HAP-1 (cell line): ENCODE measurements at places on chromosomes 4 and X.
A peak's percentile ranks its signal among the peaks of the same experiment; 100 is the strongest.

- peak; percentile 55 for DNase-seq
These were observed 868 bp downstream of the AFAP1 start for GRCh38 chr4:7938609-7939376.

- no peak for DNase-seq
These were observed 85.1 kb downstream of the KIT start for GRCh38 chr4:54742636-54743399.

GRCh38 chr4:156102411-156102810, 148.7 kb upstream of the CTSO start:
- no peak for DNase-seq

DNA sequence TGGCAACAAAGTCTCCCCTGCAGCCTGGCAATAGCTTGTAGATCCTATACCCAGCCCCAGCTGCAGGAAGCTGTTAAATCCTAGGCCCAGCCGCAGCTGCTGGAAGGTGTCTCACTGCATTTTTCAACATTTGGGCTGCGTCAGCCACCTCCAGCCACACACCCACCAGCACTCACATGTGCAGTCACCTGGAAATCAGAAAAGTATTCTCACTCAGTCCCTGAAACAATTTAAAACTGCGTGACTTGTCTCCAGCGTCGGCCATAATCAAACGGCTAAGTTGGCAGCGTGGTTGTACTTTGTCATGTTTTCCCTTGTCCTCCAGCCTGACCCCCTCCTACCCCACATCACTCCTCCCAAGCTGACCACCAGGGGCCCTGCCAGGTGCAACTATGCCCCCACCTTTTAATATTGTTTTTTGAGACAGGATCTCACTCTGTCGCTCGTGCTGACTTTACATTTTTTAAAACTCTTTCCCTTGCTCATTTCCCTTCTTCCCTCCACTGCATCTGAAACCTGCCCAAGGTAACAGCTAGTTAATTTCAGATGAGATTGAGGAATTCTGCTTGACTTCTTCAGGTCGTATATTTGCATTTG, 97.2 kb upstream of the FRG1 start:
- no peak for DNase-seq

DNA sequence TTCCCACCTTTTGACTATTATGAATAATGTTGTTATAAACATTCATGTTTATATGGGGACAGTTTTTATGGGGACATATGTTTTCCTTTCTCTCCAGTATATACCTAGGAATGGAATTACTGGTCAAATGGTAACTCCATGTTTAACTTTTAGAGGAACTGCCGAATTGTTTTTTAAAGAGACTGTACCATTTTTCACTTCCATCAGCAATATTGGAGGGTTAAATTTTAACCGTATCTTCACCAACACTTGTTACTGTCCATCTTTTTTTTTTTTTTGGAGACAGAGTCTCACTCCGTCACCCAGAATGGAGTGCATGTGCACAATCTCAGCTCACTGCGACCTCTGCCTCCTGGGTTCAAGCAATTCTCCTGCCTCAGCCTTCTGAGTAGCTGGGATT, 46.4 kb upstream of the PRPS1 start:
- no peak for DNase-seq

- DNase-seq, result no peak
These were observed 60.1 kb upstream of the ACSL4 start for GRCh38 chrX:109793191-109793590.

- DNase-seq, result no peak
These were observed 4.1 kb upstream of the CD38 start for GRCh38 chr4:15774020-15774420.

- DNase-seq, result no peak
These were observed 53.7 kb downstream of the WDFY3 start for GRCh38 chr4:84912741-84913140.

GRCh38 chr4:152244659-152245058, 291.2 kb downstream of the FBXW7 start:
- DNase-seq, result no peak

- no peak for DNase-seq
These were observed 55.5 kb upstream of the S100G start for GRCh38 chrX:16594490-16594889.

DNA sequence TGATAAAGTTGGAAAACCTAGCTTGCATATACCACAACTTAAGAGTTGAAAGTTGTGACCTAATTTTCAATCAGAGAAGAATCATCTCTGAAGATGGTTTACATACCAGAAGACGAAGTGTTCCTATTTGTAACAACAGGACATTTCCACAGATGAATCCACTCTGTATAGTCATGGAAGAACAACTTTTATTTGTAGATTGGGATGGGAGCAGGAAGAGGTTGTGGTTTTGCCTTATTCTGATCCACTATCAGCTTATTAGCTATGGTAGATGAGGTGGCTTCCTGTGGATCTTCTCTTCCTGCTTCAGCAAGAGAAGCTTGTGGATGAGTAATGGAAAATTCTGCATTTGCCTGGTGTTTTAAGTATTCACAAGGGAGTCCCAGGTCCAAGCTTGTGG, 18.6 kb upstream of the SUPT20HL1 start:
- DNase-seq, result no peak

- DNase-seq, result no peak
These were observed 64.2 kb upstream of the ADRA2C start for GRCh38 chr4:3701736-3702560.

- DNase-seq, result no peak
These were observed 49.2 kb upstream of the MND1 start for GRCh38 chr4:153295131-153295755.

GRCh38 chr4:120760047-120760446, 162.5 kb downstream of the PRDM5 start:
- no peak for DNase-seq

GRCh38 chr4:217891-218290, 87.4 kb downstream of the ZNF732 start:
- DNase-seq, result no peak

- no peak for DNase-seq
These were observed 15.9 kb downstream of the SETD7 start for GRCh38 chr4:139540161-139540560.

GRCh38 chr4:95980877-95981360, 141.0 kb downstream of the PDHA2 start:
- DNase-seq, result no peak

- no peak for DNase-seq
These were observed 141.2 kb downstream of the DHX15 start for GRCh38 chr4:24443200-24443599.

DNA sequence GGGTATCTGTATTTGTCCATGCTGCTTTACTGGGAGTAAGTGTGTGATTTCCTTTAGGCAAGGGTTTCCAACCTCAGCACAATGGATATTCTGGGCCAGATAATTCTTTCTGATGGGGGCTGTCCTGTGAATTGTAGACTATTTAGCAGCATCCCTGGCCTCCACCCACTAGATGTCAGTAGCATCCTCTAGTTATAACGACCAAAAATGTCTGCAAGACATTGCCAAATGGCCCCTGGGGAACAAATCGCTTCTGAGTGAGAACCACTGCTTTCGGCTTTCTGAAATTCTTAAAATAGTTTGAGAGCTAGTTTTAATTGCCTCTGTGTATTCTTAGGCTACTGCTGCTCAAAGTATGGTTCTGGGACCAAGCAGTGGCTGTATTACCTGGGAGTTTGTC, 81.2 kb upstream of the GPM6B start:
- no peak for DNase-seq

DNA sequence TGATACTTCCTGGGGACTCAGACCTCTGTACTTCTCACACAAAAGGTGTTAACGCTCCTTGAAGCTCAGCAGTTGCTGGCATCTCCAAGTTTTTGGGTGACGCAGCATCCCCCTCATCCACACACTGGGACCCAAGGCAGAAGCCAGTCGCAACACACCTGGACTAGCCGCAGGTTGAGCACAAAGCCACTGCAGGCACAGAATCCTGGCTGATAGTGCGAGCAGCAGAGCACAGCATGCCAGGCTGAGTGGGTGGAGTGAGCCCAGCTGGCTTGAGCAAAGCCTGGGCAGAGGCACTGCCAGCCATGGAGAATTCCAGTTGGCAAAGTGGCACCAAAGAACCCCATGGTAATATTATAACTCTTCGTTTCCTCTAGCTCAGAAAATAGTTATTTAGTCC, 873.2 kb upstream of the NDST4 start:
- no peak for DNase-seq

- no peak for DNase-seq
These were observed 252.6 kb downstream of the BANK1 start for GRCh38 chr4:102042871-102043802.

DNA sequence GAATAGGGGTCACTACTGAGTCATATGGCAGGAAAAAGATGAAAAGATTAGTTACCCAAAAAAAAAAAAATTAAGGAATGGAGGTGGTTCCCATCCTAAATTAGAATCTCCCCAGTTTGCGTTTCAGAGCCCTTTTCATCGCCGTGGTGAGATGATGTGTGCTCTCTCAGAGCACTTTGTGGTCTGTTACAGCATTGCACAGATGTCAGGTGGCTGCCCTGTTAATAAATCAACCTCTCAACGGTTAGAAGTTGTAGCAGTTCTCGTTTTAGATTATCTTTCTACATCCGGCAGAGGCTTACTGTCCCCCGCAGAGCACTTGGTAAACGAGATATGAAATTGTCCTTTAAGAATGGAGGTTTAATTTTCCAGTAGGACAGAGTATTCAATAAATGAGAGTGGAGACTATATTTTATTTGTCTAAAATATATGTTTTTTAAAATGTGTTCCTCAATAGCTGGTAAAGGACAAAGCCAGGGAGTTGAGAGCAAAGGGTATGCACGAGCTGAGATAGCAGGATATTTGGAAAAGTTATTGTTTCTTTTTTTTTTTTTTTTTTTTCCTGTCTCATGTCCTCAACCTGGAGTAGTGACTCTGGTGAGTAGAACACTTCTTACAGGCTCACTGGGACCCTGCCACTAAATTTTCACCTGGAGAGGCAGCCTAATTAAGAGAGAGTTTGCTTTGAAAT, 26.9 kb downstream of the AFF1 start:
- DNase-seq, result no peak

- no peak for DNase-seq
These were observed 62.7 kb upstream of the PHKA2 start for GRCh38 chrX:19046343-19047215.

- DNase-seq, result no peak
These were observed 43.5 kb downstream of the NUDT9 start for GRCh38 chr4:87465739-87466366.

DNA sequence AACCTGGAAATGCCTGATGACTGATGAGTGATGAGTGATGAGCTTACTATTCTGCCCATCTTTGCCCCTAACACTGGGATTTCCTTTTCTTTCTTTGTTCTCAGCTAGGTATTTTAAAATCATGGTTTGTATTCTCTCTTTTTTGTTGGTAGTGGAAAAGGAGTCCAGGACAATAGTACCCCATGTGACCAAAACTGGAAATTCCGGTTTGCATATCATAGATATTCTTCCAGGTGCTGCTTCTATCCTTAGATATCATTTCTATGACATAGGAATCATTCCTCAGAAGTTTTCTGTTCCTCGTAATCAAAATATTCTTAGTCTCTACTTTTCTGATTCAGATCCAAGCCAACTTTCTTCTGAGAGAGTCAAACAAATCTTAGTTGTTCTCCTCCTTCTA, 320.5 kb upstream of the TET2 start:
- no peak for DNase-seq

DNA sequence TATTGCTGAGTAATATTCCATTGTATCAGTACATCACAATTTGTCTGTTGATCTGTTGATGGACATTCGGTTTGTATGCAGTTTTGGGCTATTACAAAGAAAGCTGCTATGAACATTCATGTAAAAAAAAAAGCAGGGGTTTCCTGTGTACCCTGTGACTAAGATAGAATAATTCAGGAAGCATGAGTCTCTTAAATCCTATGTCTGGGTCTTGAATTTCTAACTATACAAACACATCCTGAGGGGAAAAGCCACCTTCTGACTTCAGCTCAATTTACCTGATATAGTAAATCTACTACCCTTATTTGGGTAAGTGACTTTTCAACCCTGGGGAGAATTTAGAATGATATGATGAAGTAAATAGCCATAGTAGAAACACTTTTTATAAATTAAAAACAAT, 94.6 kb upstream of the FUNDC1 start:
- DNase-seq, result no peak

- peak; percentile 46 for DNase-seq
These were observed 31.7 kb downstream of the COQ2 start for GRCh38 chr4:83252782-83253405.

DNA sequence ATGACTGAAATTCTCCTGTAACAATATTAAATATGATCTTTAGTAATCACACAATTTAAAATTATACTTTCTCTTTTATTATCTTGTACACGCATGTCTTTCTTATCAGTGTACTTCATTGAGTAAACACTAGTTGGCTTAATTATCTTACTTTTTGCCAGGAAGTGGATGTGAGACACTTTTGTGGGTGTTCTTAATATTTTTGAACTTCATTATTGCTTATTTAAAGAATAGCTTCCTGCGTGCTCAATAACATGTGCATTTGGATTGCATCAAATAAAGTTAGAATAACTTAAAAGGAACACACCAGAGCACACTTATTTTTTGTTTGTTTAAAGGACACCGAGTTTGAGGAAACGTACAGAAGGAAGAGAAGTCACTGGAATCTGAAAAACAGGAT, 128.5 kb upstream of the VEGFC start:
- DNase-seq, result no peak

GRCh38 chr4:39936565-39937418, 40.9 kb downstream of the PDS5A start:
- peak; percentile 67 for DNase-seq

GRCh38 chr4:104649631-104650030, 154.9 kb upstream of the CXXC4 start:
- DNase-seq, result no peak

DNA sequence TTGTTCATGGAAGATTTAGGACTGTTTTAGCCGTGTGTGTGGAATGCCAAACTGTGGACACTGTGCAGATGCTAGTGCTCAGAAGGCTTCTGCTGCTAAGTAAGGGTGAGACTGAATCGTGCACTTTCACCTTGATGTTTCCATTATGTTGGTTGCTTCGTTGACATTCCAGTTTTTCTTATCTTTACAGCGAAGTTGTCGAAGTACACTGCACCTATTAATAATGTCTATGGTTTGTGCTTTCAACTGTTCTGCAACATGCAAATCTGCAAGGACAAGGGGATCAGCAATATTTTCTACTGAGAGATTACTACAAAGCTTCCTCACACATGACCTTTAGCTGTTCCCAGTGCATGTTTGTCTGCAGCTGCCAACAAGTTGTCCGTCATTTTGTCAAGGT, 67.7 kb downstream of the UGT2A3 start:
- DNase-seq, result no peak

DNA sequence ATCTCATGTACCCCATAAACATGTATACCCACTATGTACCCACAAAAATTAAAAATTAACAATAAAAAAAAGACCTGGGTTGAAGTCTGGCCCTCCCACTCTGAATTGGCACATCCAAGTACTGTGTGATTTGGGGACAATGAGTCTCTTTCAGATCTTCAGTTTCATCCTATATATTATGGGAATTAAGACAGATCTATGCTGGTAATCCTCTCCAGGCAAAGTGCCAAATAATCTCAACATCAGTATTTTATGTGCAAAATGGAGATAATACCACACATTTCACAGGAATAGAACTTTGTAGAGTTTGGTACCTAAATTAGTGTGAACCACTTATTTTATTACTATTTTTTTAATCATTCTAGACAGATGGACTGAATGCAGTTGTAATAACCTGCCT, 11.0 kb upstream of the SCD5 start:
- DNase-seq, result no peak
